Vagina (tissue), 2 donors: ENCODE measurements at places on chromosomes 2 and 18. TPM values are rescaled to one million over a fixed set of nuclear protein-coding genes. Genes with fewer than 3 reads are reported as not detected.

DNA sequence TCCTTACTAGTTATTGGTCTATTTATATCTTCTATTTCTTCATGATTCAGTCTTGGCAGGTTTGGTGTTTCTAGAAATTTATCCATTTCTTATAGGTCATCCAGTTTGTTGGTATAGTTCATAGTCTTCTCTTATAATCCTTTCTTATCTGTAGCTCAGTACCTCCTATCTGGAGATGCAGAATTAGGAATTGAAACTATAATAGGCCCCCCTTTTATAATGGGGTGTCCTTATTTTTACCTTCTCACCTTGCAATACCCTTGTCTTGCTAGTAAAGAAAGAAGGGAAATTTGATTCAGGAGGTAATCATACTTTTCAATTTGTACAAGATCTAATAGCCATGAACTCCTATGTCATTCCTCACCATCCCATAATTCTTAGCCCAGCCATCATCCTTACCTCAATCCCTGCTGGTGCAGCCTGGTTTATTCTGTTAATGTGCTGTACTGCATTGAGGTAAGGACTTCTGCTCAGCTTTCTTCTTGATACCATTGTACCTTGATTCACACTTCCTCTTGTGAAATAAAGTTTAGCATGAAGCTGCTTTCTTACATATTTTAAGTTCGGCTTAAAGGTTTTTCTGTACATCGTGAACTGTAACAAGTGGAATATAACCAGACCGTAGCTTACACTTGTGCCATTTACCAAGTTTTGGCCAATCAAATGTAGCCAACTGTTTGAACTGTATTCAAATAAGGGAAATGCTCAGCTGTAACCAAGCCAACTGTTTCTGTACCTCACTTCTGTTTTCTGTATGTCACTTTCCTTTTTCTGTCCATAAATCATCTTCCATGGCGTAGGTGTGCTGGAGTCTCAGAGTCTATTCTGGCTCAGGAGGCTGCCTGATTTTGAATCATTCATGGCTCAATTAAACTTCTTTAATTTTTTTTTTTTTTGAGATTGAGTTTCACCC lies 40.1 kb upstream of the PTH2R start:
- no peak for DNase-seq

DNA sequence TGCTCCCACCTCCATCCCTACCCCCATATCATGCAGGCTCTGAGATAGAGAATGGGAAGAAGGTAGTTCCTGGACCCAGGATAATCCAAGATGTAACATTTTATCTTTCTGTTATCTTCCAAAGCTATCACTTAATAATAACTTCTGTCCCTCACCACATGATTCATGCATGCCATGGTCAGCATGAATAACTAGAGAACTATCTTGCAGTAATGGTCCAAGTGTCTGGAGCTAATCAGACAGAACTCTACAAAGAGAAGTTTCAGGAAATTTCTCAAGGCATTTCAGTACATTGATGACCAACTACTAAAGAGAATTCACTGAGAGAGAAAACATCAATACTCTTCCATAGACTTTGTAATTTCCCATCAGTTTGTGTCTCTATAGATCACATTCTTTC lies 1469.7 kb upstream of the PIK3C3 start:
- no peak for DNase-seq

GRCh38 chr2:150729495-150729955 lies 242.1 kb upstream of the RND3 start:
- no peak for DNase-seq

DNA sequence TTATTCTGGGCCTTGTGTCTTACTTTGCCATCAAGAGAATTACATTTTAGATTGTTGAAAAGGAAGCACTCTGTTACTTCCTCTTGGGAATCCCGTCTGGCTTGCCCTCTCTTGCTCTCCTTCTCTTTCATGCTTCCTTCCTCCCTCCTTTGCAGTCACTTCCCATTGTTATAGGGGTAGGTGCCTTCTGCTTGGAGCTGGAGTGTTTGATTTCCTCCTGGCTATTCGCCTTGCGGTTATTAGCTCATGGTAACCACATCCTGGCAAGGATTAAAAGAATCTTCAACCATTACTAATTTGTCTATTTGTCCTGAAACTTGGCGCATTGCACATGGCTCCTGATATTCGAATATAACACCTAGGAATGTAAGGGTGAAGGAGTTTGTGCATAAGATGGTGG lies 115.0 kb downstream of the CERS6 start:
- no peak for DNase-seq

- no peak for DNase-seq
Measured at GRCh38 chr18:48417985-48418384, 8.8 kb upstream of the ZBTB7C start.

- no peak for DNase-seq
Measured at GRCh38 chr2:195737511-195738325, 80.7 kb downstream of the SLC39A10 start.

DNA sequence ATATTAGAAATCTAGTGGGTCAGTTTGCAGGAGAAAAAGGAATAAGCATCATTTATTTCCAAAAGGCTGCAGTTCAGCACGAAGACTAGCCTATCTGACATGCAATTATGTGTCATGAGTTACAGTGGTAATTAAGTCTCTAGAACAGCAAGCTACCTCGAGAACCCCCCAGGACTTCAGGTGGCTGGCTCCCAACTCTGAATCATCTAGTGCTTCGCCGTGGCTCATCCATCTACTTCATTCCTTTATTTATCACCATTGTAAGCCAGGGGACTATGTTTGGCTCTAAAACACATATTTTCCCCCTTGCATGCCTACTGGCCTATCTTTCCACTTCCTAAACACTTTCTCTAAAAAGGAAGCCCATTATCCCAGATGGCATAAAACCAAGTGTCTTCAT lies 121.6 kb downstream of the TXNL1 start:
- DNase-seq: no peak

DNA sequence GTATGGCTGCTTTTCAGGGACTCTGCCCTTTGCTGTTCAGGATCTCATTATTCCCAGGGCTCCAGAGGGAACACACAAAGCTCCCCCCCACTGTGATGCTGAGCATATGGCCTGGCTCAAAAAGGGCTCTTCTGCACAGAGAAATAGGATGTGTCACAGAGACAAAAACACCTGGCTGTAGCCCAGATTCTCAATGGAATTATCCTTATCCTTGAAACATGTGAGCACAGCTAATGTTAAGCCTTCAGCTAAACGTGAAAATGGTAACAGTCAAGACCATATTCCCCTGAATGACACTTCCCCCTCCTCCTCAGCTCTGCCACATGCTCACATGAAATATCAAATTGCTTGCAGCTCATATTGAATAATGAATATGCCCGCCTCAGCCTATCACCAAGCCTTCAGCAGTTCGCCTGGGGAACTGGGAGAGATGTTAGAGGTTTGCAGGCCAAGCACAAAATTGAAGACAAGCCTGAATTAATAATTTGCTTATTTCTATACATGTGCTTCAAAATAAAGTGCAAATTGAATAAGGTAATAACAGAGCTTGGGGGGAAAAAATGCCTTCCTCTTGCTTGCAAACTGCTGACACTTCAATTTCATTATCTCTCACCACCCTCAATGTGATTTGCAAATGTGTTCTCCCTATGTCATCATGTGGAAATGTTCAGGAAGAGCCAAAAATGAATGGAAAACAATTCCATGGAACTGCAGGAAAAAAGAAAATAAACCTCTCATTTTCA lies 181.0 kb upstream of the HNRNPA3 start:
- no peak for DNase-seq

DNA sequence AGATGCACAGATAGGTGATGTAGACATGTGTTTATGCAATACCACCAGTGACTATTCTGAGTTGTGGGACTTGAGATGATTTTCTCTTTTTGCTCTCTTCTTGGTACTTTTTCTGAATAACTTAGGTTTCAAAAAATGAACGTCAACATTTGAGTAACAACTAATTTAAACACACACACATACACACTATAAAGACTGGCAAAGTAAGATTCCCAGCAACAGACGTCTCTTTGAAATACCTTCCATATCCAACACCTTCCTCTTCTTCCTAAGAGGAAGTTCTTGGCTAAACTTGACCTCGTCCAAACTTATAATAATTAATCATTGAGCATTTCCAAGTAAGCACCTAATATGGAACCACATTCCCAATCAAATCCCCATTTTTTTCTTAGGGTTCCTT lies 81.6 kb upstream of the RGPD4 start:
- DNase-seq: no peak

VRK2 gene
- 23.1 TPM for total RNA-seq

NPHP1 gene
- total RNA-seq: 4.9 TPM

RFX8 gene
- 1.2 TPM for total RNA-seq

SNTG2 gene
- total RNA-seq: 11.8 TPM

ARHGAP15 gene
- 9.1 TPM for total RNA-seq

RAD51AP2 gene
- 0.25 TPM for total RNA-seq

OTOF gene
- total RNA-seq: 0.49 TPM
